CD8-positive, alpha-beta T cell (primary cell): ENCODE measurements at places on chromosomes 1 and 21.

DNA sequence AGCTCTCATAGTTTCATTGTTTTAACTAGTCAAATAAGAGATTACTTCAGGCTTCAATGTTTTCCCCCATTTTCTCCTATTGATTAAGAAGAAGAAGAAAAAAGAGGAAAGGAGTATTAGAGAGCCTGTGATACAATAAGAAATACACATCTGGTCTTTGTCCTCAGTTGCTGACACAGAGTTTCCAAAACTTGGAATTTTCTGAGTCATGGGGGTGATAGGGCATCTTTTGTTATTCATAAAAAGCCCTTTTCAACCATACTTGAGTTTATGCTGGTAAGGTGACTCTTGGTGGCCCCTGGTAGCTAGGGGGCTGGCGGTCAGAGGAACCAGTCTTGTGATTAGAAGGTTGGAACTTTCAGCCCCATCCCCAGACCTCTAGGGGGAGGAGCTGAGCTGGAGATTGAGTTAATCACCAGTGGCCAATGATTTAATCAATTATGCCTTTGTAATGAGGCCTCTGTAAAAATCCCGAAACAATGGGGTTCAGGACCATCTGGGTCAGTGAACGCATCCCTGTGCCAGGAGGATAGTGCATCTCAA lies 28.9 kb upstream of the KLF18 start:
- no peak for DNase-seq

DNA sequence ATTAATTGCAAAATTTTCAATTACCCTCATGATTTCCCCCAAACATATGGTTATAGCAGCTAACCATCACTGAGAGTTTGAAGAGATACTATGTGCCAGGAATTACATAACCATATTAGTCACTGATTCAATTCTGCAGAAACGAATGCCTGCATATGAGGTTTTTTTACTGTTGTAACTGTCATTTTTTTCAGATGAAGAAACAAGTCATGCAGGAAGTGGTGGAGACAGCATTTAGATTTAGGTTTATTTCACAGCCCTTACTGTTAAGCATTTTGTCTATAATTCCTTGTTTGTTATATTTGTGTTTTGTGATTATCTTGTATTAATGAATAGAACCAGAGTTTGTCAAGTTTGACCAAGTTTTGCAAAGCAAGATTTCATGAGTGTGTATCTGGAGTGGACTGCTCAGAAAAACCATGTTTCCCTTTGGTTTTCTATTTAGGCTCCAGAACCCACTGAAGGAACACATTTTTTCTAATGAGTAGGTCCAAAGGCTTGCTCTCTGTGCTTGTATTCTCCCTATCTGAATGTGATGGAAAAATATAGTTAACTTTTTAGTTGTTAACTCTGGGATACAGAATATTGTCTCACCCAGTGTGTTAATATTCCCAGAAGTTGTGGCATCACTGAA lies 308.5 kb upstream of the ADAMTS5 start:
- no peak for DNase-seq

DNA sequence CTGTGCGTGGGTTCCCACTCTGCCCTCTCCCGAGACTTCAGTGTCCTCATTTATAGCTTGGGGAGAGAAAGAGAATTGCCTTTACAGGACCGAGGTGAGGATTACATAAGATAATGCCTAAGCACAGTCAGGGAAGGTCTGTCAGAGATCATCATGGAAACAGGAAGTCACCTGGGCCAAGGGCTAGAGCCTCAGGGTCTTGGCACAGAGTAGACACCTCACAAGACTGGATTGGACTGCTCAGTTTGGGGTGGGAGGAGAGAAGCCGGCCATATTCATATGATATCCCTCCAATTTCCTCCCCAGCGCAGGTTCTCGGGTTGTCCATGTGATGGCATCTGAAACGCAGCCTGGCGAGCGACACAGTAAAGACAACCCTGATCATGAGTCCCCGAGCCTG lies 3.8 kb downstream of the CNR2 start:
- peak; percentile 15 for DNase-seq

GRCh38 chr1:38779491-38779890 lies 80.1 kb downstream of the RRAGC start:
- DNase-seq: no peak

GRCh38 chr1:90351019-90351418 lies 356.1 kb downstream of the ZNF326 start:
- no peak for DNase-seq

GRCh38 chr1:116492358-116492811 lies 78.4 kb downstream of the CD58 start:
- no peak for DNase-seq

- DNase-seq: no peak
These were observed 162.7 kb downstream of the DNM3 start for GRCh38 chr1:172003766-172004530.

- no peak for DNase-seq
These were observed 67.2 kb downstream of the RPAP2 start for GRCh38 chr1:92366040-92366395.

- DNase-seq: no peak
These were observed 101.9 kb downstream of the PRRX1 start for GRCh38 chr1:170765712-170766330.

DNA sequence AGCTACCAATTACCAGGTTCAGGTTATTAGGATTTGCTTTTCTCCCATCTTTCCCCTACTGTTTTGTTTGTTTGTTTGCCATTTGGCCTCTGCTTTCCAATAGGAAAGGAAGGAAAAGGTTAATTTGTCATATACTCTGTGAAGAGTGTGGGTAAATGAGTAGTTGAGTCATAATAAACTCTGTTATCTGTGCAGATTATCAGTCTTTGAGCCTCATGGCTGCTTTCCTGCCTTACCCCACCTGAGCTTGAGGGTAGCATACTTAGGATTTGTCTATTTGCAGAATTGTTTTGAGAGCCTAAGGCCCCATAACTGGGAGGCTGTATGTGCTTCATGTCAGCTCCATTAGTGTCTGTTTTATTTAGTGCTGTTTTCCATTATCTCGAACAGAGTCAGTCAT lies 32.9 kb upstream of the SNX27 start:
- no peak for DNase-seq

GRCh38 chr1:58802640-58803399 lies 19.0 kb upstream of the JUN start:
- no peak for DNase-seq

DNA sequence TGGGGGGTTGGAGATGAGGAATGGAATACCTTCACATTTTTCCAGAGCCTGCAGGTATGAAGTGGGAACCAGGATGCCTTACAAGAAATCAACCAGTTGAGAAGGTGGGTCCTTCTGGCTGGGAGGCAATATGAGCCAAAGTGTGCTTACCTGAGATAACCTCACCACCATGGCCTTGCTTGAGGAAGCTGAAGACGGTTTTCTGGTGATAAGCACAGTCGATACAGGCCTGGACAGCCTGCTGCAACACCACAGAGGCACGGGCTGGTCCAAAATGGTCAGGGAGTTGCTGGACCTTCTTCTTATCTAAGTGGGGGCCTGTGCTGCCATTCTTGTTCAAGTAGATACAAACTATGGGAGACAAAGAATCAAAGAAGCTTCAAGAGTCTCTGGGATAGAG lies 27.0 kb upstream of the SLFNL1 start:
- no peak for DNase-seq

GRCh38 chr21:41580758-41581554 lies 73.0 kb upstream of the TMPRSS2 start:
- DNase-seq: no peak

DNA sequence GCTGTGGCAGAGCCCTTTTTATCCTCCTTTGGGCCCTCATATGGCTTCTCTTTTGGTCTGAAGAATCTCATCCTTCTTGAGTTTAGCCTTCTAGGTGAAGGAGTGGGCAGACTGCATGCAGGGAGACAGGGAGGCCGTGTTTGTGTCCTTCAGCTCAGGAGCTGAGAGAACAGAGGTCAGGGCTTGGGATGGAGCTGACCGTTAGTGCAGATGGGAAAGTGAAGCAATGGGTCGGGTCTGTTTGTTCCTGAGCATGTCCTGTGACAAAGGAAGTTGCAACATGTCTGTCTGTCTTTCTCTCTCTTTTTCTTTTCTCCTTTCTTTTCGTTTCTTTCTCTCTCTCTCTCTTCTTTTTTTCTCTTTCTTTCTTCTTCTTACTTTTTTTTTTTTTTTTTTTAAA lies 14.9 kb downstream of the MAPKAPK2 start:
- no peak for DNase-seq

- DNase-seq: peak; percentile 58
These were observed 2.6 kb downstream of the KCNA3 start for GRCh38 chr1:110672001-110672752.

GRCh38 chr1:30635391-30635975 lies 87.9 kb downstream of the MATN1 start:
- DNase-seq: no peak

- DNase-seq: no peak
These were observed 4.3 kb downstream of the TNFRSF14 start for GRCh38 chr1:2560299-2561073.

GRCh38 chr1:11483581-11484320 lies 4.8 kb downstream of the DISP3 start:
- DNase-seq: no peak

- DNase-seq: no peak
These were observed 25.6 kb upstream of the ENO1 start for GRCh38 chr1:8903908-8904650.

- DNase-seq: no peak
These were observed 2.4 kb downstream of the ID3 start for GRCh38 chr1:23556635-23557470.

DNA sequence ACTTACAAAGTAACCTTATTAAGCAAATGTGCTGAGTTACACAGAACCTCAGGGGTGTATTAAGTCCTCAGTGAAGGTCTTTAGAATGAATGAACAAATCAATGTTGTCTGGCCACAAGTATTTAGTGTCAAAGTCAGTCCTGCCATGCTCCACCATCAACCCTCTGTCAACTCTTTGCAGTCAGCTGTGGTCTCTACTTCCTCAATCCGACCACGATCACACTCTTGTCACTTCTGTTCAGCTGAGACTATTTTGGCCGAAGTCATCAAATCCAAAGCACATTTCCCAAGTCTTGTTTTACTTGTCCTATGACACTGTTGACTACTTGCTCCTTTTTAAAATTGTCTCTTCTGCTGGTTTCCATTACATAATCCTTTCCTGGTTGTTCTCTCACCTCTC lies 173.5 kb downstream of the ST6GALNAC5 start:
- no peak for DNase-seq

- DNase-seq: no peak
These were observed 76.1 kb upstream of the HOOK1 start for GRCh38 chr1:59738591-59739015.

DNA sequence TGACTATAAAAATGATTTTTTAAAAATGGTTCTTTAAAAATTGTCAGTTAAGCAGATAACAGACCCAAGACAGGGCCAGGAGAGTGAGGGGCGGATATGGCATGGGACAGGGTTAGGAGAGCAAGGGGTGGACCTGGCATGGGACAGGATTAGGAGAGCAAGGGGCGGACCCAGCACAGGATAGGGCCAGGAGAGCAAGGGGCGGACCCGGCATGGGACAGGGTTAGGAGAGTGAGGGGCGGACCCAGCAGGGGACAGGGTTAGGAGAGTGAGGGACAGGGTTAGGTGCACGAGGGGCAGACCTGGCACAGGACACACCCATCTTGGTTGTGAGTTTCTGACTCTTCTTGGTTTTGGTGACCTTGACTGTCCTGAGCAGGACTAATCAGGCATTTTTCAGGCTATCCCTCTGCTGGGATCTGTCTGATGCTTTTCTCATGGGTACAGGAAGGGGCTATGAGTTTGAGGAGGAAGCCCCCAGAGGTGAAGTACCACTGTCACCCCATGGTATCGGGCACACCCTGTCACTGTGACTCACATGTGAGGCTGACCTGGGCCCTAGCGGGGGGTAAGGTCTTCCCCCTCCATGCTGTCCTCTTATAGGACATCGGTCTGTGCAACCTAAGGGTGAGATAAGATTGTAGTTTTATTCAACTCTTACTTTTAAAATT lies 159.0 kb upstream of the COL6A1 start:
- no peak for DNase-seq

DNA sequence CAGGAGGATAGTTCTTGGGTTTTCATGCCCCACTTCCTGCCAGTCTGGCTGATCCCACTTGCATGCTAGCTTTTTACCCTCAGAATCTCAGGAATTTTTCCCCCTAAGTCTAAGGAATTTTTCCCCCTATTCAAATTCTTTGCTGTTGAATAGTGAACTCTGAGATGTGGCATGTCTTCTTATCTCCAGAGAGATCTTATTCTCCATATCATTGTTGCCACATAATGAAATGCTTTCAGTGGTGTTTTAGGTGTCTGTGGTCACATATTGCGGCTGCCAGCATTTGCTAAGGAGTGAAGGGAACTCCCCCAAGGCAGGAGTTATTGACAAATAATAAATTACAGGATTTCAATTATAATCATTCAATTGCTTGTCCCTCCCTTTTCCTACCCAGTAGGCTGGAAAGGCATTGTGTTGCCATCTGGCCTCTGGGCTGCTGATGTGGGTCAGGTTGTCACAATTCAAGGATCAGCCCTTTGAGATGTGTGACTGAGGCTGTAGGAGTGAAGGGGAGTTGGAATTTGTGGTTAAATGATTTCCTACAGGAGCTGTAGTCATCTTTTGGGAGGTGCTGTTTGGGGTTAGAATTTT lies 3.9 kb upstream of the FLG start:
- DNase-seq: no peak

DNA sequence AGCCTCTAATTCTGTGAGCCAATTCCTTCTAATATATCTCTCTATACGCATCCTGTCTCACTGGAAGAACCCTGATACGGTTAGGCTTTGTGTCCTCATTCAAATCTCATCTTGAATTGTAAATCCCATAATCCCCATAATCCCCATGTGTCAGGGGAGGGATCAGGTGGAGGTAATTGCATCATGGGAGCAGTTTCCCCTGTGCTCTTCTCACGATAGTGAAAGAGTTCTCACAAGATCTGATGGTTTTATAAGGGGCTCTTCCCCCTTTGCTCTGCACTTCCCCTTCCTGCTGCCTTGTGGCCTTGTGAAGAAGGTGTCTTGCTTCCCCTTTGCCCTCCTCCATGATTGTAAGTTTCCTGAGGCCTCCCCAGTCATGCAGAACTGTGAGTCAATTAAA lies 116.1 kb downstream of the MRPS6 start:
- no peak for DNase-seq

- DNase-seq: no peak
These were observed 155.8 kb upstream of the ADAMTS5 start for GRCh38 chr21:27122686-27123085.

GRCh38 chr1:159342761-159343425 lies 40.8 kb downstream of the FCER1A start:
- no peak for DNase-seq

DNA sequence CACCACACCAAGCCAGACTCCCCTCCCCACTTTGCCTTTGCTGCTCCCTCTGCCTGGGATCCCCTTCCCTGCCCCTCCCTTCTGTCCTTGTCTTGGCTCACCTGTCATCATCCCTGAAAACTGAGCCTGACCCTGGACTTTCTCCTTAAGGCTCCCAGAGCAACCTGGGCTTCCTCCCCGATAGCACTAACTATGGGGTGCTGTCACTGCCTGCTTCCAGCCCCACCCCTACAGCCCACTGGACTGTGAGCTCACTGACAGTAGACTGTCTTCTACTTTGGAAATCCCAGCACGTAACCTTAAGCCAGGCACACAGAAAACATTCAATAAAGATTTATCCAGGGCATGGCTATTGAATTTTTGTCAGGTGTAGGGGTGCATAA lies 9.5 kb upstream of the CSF1 start:
- no peak for DNase-seq
